ENCODE measurements at places on chromosomes 2 and 18.
A peak's percentile ranks its signal among the peaks of the same experiment; 100 is the strongest.

- DNase-seq = no peak
Measured at GRCh38 chr2:17864676-17865075, 13.8 kb upstream of the KCNS3 start.

GRCh38 chr2:38092196-38092902 lies 16.4 kb upstream of the CYP1B1 start:
- peak; percentile 51 for DNase-seq

DNA sequence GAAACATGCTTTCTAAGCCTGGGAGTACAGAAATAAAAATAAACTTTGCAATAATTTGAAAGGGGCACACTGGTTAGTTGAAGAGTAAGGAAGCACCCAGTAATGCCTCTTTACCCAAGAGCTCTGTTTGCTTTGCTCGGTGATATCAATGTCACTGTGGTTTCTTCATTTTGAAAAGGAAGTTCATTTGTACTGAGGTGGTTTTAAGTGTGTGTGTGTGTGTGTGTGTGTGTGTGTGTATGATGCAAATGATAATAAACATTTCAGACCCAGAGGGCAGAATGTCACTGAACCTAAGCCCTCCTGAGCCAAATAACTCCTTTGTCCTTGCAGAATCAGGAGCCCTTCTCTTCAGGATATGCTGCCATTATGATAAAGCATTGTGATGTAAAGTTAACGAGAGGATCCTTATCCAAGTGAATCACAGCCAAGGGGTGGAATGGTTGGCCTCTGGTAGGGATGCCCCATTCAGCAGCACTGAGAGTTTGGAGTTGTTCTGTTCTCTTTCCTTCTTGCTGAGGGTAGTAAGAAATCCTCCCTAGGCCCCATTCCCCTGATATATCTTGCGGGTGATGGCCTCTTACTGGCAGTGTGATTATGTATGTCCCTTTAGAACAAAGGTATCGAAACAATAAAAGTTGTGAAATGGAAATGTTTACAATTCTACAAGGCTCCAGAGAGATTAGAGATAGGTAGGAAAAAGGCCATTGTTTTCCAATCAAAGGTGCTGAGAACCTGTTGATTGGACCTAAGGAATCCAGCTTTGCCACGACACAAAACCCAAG lies 7.6 kb downstream of the ITGA6 start:
- no peak for DNase-seq

DNA sequence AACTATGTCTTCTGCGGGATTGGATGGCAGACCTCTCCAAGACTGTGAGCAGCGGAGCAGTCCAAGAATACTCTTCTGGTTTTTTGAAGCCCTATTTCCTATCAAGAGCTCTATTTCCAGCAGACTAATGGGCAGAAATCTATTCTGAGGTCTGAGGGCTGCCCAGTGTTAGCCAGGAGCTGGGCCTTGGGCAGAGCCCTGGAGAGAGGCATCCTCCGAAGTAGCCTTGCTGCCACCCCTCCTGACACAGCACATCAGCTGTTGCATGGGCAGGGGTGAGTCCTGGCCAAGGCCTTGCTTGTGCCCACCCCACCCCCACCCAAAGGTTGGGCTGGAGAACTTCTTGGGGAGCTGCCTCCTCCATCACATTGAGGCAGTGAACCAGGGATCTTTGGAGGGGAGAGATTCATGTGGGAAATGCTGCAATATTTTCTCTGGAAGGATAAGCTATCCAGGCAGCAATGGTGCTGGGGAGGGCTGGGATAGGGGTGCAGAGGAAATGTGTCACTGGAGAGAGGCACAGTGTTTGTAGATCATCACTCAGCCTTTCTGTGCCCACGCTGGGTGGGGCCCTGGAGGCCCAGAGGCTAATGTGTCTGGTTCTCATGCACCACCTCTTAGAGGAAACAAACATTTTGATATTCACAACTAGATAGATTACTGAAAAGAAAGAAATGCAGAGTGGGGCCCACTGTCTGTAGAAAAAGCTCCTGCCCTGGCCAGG lies 104.7 kb downstream of the VSNL1 start:
- peak; percentile 62 for DNase-seq

DNA sequence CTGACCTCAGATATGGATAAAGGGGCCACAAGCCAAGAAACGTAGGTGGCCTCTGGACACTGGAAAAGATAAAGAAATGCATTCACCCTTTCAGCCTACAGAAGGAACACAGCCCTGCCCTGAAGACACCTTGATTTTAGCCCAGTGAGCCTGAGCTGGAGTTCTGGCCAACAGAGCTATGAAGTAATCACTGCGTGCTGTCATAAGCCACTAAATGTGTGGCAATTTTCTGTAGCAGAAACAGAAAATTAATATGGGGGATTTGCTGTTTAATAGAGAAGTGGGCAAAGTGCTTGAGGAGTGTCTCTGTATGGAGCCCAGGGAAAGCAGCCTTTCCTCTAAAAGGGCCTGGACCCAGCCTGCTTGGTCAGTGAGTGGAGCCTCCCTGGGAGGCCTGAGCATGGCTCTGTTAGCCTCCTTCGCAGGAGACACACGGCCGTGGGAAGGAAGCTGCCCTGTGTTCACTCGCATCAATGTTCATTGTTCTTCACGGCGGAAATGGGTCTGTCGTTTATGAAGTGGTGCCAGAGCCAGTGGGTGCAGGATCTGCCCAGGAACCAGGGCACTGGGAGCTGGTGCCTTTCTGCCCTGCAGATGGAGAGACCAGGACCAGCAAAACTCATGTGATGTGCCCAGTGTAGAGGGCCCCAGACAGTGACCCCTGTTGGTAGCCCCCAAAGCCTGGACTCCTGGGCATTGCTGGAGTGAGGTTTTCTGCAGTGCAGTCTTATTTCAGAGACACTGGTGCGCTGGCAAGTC lies 268.9 kb downstream of the NDUFA10 start:
- DNase-seq = no peak

- DNase-seq = no peak
Measured at GRCh38 chr2:24153478-24153877, 21.4 kb upstream of the FAM228A start.

DNA sequence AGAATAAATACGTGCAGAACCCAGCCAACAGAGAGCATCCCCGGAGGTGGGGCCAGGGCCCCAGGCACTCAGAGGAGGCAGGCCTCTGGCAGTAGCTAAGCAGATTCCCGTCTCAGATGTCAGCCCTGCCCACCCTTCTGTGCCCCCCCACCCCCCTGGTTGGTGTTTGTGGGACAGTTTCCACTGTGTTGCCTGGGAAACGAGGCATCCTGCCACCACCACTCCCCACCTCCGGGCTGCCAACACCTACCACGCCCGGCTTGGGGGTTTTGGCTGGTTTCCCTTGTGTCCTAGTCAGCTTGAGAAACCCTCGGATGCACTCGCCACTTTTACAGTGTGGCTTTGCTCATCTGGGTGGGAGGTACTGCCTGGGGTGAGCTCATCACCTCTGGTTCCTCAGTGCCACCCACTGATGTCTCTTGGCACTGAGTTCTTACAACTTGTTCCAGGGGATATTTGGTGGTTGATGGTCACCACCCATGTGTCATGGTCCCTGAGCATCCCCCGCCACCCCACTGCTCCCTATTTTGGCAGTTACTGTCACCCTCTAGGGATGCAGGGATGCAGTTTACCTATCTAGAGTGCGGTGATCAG lies 72.4 kb upstream of the YWHAQ start:
- peak; percentile 88 for DNase-seq

GRCh38 chr18:48186131-48186766 lies 222.9 kb downstream of the ZBTB7C start:
- no peak for DNase-seq

- DNase-seq = no peak
Measured at GRCh38 chr2:191954451-191954850, 107.6 kb upstream of the CAVIN2 start.

- DNase-seq = peak; percentile 62
Measured at GRCh38 chr2:26530696-26531095, 52.8 kb upstream of the OTOF start.

GRCh38 chr2:153488072-153488471 lies 9.5 kb upstream of the RPRM start:
- DNase-seq = no peak

GRCh38 chr2:118588850-118589249 lies 258.6 kb downstream of the EN1 start:
- no peak for DNase-seq

DNA sequence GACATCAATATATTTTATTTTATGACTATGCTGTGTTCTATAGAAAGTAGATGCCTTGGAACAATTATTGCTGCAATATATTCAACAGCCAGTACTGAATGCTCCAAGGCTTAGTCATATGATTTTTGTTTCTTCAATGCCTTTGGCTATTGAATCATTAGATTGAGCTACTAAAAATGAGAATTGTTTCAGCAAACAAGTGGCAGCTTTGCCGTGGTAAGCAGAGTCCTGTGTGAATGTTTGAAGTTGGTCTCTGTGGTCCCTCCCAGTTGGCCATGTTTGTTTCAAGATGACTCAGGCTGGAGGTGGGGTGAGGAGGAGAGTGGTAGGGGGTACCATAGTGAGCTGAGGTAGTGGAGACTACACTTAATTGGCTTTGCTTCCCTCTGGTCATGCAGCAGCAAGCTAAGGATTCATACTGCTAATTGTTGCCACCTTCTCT lies 198.6 kb upstream of the EPAS1 start:
- peak; percentile 95 for DNase-seq

DNA sequence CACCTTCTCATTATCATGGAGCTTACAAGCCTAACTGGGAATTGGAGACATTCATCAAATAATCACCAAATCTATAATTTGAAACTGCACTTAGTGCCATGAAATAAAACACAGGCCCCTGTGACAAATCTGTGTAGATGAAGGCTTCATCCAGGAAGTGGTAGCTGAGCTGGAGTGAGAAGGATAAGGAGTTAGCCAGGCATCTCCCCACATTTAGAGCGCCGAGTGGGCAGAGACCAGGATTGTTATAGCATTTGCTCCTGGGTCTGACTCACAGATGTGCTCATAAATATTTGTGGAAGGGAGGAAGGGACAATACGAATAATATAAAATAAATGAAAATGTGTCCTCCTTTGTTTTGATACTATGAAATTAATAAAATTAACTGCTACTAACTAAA lies 2.5 kb upstream of the MAT2A start:
- DNase-seq = peak; percentile 92

DNA sequence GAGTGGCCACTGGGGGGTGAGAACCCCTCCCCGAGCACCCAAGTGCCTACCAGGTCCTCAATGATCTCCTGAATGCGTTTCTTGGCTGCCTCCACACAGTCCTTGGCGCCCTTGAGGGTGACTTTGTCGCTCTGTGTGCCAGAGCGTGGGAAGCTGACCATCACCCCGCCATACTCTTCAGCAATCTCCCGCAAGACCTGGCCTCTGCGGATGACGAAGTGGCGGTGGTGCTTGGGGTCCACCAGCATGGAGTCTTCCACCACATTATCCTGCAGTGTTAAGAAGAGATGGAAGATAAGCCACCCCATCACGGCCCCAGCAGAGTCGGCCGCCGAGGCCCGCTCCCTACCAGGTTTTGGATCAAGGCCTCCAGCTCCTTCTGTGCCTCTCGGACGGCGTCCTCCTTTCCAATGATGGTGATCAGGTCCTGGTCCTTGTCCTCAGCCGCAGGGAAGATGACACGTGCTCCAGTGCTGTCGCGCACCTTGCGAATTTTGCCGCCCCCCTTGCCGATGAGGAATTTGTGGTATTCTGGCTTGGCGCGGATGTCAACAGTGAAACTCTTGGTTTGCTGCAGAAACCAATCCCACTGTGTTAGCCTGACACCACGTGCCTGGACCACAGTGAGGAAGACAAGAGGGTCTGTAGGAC lies 51.2 kb downstream of the ANO7 start:
- no peak for DNase-seq

DNA sequence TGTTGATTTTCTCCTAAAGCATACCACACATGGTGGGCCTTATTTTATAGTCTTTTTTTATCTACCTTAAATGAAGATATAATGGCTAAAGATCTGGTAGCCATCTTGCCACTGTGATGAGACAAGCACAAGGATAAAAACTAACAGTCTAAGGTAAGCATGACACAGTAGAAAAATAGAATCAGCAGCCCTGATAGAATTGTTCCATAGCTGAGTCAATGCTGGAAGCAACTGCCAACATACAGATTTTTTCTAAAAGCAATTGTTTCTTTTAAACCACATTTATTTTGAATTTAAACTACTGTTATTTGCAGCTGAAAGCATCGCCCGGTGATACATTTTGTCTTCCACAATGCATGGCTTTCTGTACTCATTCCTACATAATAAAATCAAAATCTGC lies 1091.5 kb upstream of the CHAC2 start:
- DNase-seq = no peak

DNA sequence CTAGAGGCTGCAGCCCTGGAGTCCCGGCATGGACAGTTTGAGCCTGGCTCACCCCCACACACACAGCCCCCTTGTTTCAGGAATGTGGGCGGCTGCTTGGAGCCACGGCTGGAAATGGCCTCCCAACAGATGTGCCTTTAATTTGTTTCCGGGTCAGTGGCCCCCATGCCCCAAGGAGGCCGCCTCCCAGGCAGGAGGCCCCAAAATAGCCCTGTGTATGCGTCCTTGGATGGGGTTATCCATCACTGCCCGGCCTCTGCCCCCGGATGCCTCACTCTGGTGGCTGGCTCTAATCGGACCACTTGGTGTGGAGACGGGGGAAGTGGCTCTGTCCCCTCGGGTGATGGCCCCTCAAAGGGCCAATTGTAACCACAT lies 151.9 kb upstream of the MYCN start:
- no peak for DNase-seq

- DNase-seq = no peak
Measured at GRCh38 chr2:227473806-227474205, 1.9 kb downstream of the AGFG1 start.

DNA sequence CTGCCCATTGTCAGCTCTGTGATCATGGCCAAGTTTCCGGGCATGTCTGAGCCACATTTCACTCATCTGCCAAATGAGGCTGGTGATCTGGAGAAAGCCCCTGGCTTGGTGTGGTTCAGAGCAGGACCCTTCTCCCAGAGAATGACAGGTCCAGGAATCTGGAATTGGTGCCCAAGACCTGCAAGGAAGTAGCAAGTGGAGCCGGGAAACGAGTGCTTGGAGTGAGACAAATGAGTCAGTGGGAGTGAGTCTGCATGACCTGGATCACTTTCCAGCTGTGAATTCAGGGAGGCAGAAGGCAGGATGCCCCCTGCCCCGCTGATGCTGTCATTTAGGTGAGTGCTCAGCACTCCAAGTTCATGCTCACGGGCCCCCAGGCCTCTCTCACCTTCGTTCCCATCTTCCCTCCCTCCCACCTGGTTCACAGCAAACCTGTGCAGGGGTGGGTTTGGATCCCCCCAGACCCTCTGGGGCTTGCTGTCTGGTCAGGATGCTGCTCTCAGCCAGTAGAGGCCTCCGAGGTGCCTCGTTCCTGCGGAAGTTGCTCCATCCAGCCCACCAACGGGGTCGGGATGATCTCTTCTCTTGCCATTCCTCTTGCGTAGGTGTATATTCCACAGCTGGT lies 104.4 kb downstream of the INHBB start:
- DNase-seq = peak; percentile 27

GRCh38 chr2:231715988-231716616 lies 7.8 kb downstream of the PTMA start:
- DNase-seq = peak; percentile 75

GRCh38 chr2:173696274-173696673 lies 268.9 kb downstream of the SP3 start:
- no peak for DNase-seq
